ENCODE measurements at places on chromosomes 5 and 9.

DNA sequence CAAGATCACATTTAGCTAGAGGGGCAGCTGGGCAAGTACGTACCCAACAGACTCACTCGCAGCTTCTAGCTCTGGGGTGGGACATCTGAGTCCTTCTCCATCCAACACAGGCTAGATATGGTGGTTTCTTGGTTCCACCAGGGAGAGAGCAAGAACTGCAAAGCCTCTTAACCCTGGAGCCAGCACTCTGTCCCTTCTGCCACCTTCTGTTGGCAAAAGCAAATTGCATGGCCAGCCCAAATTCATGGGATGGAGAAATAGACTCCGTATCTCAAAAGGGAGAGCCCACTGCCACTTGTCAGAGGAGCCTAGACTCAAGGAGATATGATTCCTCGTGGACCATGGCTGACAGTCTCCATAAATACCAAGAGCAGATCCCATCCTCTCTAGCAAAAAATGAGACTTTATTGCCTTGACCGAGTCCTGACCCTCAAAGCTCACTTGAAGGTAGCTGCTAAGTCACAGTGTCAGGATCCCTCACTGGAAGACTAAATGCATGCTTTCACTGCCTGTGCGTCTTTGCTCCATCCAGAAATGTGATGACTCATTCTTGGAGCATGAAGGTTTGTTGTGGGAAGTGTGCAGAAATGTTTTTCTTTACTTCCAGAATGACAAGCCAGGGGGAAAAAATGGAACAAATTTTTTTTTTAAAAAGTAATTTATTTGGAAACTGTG, 28.8 kb upstream of the ROR2 start:
- no peak for DNase-seq

GRCh38 chr9:128070874-128071273, 2.8 kb downstream of the SLC25A25 start:
- no peak for DNase-seq

- no peak for DNase-seq
These were observed 24.3 kb upstream of the PLIN2 start for GRCh38 chr9:19151425-19152159.

DNA sequence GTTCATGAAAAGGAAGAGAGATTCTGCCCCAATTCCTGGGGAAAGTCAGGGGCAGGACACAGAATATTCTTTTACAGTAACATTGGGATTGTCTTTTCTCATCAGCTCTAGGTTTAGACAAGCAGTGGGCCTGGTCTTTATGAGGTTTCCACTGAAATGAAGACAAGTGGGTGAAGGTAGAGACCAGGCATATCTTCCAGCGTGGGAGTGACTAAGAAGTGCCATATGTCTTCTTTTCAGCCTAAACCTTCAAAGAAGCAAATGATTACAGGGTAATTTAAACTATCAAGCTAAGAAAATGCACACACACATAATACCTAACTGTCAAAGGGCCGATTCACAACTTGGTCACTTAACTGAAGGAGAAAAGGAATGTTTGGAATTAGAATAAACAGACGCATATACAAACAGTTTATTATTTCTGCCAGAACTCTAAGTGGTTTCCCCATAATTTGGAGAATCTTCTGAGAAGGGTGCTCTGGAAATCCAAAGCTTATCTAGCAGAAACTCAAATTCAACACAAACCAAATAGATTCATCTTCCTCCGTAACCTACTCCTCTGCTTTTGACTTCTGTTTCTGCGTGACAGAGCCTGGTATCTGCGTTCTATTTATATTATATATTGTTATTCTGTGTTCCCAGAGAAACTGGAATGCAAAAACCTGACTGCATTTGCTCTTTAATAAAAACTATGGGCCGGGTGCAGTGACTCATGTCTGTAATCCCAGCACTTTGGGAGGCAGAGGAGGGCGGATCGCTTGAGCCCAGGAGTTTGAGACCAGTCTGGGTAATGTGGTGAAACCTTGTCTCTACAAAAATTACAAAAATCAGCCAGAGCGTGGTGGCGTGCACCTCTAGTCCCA, 22.0 kb upstream of the TEK start:
- DNase-seq = no peak

- DNase-seq = no peak
These were observed 37.5 kb upstream of the CPEB4 start for GRCh38 chr5:173850659-173851058.

GRCh38 chr9:26975728-26976707, 19.8 kb downstream of the IFT74 start:
- no peak for DNase-seq

GRCh38 chr5:134784241-134784920, 25.8 kb downstream of the DDX46 start:
- no peak for DNase-seq

- no peak for DNase-seq
These were observed 254.6 kb downstream of the EDIL3 start for GRCh38 chr5:84130006-84130580.

GRCh38 chr9:70091572-70091971, 47.9 kb downstream of the MAMDC2 start:
- DNase-seq = no peak

DNA sequence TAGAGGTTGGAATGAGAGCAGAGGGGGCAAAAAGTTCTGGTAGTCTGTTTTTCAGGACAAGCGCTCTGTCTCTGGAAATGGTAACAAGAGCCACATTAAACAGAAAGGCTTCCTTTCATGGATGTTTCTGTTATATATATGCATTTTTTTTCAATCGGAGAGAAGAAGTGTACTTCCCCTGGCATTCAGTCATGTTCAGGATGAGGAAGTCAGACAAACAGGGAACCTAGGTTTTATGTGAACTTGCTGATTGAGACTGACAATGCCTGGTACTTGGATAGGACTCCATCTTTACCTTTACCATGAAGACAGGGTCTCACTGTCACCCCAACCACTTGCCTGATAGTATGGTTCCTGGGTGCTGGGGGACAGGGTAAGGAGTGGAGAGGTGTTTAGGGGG, 30.1 kb upstream of the ZBED3 start:
- DNase-seq = no peak

DNA sequence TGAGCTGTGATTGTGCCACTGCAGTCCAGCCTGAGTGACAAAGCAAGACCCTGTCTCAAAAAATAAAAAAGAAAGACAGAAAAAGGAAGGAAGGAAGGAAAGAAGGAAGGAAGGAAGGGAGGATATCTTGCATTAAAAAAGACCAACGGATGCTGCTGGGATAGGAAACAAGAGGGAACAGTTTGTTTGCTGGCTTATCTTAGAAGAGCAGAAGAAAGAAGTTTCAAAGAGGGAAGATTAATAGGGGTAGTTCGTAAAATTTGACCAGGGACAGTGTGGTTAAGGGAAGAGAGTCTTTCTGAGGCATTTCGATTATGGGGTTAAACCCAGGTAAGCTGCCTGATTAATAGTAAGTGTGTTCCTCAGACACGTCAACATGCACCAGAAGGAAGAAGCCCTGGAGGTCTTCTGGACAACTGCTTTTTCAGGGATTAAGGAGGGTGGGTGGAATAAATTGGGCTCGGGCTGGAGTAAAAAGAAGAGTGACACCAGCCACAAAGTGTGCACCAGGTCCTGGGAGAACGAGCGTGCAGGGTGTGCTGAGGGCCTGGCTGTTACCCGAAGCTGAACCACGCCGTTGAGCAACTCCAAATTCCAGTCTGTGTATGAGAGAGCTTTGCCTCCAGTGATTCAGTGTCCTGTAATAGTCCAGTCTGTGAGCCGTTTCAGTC, 24.8 kb downstream of the FYB1 start:
- DNase-seq = no peak

DNA sequence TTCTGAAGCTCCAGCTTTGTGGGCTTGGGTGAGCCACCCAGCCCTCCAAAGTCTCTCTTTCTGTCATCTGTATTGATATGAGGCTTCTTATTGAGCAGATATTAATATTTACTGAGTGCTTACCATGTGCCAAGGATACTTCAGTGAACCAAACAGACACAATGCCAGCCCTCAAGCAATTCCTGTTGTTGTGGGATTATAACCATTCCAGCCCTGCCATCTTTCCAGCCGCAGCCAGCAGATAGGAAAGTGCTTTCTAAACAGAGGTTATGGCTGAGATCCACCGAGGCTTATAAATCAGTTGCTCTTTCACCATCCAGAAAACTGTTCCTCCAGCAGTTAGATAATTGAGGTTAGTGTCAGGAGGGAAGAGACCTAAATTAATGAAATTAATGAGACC, 137.7 kb upstream of the ALDH1B1 start:
- DNase-seq = no peak

DNA sequence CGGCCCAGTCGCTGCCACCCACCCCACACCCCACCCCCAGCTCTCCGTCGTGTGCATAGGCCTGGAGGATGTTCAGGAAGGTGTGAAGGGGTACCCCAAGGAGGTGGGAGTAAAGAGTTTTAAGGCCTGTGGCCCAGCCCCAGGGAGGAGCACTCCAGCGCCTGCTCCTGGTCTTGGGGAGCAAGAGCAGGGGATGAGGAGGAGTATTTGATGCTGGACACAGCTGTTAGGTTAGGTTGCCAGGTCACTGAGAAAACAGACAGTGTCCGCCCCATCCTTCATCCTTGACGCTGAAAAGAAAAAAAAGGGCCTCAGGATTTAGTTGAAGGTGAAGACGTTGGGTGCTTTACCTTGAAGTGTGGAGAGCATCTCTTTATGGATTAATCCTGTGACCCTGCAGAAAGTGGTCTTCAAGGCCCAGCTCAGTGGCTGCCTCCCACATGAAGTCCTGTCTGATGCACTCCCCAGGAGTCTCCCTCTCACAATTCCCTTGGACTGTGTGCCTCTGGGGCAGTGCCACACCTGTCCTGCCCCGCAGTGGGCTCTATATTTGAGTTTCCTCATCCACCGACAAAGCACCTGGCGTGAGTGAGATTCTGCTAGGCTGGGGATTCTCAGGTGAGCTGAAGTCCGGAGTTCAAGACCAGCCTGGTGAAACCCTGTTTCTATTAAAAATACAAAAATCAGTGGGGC, 101.8 kb downstream of the SPRY4 start:
- DNase-seq = no peak

- DNase-seq = no peak
These were observed 27.1 kb downstream of the KCNMB1 start for GRCh38 chr5:170362102-170362501.

DNA sequence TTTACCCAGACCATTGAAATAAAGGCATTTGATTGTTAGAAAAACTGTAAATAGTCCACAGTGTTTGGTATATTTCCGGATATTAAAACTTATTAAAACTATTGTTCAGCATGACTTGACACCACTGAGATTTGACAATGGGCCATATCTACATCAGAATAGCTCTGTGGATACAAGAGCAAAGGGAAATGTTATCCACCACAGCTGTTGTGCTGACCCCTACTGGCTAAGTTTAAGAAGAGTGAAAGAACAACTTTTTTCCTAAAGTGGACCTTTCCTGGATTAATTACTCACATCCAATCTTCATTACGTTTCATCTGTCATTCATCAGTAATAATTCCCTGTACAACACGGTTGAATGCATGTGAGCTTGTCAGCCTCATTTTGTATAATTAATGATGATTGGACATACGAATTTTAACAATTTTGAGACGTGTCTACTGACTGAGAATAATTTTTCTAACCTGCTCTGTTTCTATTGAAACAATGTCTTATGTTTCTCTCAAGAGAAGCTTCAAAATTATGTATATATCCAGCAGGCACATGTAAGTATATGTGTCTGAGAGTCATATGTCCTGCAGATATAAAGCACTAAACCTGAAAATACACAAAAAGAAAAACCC, 1952.6 kb downstream of the MAT2B start:
- no peak for DNase-seq

GRCh38 chr9:34124926-34125325, 1.6 kb downstream of the DCAF12 start:
- no peak for DNase-seq

GRCh38 chr5:97096846-97097245, 45.6 kb downstream of the LIX1 start:
- DNase-seq = no peak

GRCh38 chr5:159971931-159972461, 36.9 kb upstream of the TTC1 start:
- no peak for DNase-seq

DNA sequence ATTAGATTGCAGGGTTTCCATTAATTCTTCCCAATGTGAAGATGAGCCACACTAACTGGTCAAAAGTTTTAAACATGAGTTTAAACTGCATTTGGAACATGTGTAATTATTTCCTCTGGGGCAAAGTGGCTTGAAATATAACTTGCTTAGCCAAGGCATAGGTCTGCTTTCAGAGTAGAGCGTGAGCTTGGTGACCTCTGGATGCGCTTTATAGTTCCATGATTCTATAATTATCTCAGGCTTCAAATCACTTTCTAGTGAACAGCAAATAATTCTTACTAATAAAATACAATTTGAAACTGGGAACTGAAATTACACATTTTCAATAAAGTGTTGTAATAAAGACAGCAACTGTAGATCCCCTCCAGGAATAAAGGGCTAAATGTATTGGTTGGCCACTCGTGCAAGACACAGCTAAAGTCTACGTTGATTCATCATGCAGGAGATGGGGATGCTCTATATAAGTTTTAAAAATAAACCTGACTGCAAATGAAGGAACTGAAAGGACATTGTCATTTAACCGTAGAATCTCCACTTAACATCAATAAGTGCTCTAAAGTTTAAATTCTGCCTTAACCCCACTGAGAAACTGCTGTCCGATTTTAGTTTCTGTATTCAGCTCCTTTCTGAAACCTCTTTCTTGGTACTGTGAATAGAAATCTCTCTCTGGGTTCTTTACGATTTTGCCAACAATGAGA, 460.0 kb downstream of the PSAT1 start:
- DNase-seq = no peak

DNA sequence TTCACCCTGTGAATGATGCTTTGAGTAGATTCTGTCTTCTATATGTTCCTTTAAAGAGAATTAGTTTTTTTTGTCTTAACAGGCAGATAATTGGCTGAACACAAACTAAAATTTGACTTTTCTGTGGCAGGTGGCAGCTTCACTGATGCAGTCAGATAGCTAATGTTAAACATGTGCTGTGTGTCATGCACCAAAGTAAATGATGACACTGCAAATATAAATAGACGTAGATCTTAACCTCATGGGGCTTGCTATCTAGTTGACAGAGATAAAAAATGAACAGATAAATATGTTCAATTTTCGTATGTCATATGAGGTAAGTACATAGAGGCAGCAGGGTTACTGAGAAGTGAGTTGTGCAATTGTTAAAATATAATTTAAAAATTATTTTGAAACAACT, 82.7 kb downstream of the PARP8 start:
- no peak for DNase-seq

DNA sequence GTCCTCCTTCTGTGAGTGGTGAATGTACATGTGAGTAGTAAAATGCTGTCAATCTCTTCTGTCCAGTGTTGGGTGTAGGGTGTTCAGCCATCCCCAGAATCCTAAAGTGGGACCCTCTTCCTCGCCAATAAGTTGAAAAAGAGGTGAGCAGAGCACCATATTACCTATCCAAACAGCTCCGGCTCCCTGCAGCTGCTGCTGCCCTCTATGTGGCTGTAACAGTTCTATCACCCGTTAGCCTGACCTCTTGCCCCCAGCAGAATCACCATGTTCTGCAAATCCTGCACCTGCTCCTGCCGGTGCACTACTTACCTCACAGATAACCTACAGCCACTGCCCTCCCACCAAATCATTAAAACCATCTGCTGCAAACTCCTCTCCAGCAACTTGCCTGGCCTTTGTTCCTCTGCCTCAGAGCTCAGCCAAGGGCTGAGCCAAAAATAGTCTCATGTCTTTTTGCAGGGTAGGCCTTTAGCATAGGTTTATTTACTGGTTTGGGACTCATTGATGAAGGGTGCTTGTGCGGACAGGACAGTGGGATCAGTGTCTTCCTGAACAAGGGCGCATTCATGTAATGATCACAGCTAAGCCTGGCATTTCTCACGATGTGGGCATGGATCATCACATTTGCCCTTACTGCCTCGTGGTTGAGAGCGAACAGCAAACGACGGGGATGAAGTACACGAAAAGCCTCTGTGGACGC, 49.6 kb upstream of the CCL21 start:
- no peak for DNase-seq
